ENCODE measurements at places on chromosomes 7 and 10.

- DNase-seq = no peak
Measured at GRCh38 chr10:102581401-102581800, 62.9 kb upstream of the TRIM8 start.

DNA sequence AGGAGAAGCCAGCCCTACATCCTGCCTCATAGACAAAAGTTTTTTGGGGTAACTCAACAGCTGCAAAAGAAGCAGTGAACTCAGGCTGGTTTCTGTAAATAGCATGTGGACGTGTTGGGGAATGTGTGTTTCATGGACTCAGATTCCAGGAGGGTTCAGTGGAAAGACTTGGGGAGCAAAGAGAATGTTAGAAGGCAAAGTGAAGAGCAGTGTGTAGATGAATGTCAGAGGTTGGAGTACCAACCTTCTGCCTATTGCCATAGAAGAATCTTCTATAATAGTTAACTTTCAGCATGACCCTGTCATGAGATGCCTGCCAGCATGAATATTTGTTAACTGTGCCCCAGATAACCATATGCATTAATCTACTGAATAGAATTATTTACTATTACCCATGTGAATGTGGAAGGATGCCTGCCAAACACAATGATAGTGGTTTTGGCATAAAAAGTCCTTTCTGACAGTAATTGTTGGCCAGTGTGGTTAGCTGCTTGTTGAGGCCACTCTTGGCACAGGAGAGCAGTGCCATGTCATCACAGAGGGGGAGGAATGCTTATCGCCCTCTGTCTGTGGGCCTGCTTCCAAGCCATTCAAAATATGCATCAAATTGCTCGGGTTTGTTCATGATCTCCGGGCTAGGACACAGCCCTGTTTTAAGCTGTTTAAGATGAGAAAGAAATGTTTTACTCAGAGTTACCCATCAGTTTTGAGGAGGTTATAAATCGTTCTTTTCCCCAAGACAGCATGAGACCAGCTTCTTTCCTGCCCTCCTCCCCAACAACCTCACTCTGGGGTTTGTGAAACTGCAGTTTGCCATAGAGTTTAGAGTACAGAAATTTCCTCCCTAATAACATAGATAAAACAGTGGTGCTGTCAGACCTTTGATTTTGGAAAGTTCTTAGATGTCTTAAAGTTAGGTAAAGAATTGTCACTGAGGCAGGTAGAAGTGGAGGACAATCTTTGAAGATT lies 165.3 kb downstream of the WNT2 start:
- DNase-seq = no peak

GRCh38 chr7:75599244-75599781 lies 107.2 kb downstream of the SPDYE5 start:
- DNase-seq = no peak

- no peak for DNase-seq
Measured at GRCh38 chr7:142809671-142810070, 38.9 kb downstream of the PRSS2 start.

- DNase-seq = no peak
Measured at GRCh38 chr10:20970708-20971107, 73.6 kb upstream of the NEBL start.

DNA sequence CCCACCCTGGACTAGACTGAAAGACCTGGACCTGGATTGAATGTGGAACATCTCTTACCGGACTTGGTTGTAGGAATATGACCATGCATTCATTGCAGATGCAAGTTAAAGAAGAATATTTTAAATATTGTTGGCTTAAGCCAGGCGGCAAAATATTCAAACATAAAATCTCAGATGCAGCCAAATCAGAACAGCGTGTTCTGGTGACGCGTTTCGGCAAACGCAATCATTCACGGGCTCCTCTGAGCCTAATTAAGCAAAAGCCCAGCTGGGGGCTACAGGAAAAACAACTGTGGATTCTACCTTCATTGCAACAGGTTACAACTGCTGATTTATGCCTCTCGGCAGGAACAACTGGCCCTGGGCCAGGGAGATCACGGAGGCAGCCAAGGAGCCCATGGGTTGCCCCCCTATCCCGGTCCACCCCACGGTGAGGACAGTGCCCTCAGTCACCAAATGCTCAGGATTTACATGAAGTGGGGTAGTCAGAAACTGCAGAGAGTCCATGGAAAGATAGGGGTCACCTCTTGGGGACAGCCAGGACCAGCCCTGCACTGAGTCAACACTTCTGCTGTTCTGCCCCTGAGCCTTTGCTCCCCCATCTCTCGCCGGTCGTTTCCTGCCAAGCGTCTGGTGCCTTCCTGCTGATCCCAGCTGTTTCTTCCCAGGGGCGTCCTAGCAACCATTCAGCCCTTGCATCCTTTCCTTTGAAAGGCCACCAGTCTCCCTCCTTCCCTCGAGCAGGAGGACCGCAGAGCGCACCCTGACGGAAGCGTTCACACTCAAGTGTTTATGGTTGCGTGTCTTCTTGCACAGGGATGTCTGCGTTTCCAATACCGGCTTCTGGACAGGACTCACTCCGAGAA lies 64.4 kb upstream of the SFMBT2 start:
- DNase-seq = no peak

DNA sequence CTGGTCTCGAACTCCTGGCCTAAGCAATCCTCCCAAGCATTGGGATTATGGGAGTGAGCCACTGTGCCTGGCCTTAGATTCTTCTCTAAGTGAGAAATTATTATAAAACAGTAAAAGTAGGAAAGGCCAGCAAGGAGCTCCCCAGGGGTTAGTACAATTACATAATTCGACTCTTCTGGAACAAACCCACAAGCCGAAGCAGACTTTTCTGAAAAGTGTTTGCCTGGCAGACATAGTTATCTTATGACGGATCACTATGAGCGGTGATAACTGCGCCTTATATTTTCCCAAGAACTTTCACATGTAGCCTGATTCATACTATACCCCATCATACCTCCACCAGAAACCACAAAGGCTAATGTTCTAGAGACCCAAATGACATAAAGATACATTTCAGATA lies 30.2 kb upstream of the SH3PXD2A start:
- DNase-seq = no peak

- DNase-seq = no peak
Measured at GRCh38 chr7:25122373-25122772, 2.7 kb downstream of the CYCS start.

DNA sequence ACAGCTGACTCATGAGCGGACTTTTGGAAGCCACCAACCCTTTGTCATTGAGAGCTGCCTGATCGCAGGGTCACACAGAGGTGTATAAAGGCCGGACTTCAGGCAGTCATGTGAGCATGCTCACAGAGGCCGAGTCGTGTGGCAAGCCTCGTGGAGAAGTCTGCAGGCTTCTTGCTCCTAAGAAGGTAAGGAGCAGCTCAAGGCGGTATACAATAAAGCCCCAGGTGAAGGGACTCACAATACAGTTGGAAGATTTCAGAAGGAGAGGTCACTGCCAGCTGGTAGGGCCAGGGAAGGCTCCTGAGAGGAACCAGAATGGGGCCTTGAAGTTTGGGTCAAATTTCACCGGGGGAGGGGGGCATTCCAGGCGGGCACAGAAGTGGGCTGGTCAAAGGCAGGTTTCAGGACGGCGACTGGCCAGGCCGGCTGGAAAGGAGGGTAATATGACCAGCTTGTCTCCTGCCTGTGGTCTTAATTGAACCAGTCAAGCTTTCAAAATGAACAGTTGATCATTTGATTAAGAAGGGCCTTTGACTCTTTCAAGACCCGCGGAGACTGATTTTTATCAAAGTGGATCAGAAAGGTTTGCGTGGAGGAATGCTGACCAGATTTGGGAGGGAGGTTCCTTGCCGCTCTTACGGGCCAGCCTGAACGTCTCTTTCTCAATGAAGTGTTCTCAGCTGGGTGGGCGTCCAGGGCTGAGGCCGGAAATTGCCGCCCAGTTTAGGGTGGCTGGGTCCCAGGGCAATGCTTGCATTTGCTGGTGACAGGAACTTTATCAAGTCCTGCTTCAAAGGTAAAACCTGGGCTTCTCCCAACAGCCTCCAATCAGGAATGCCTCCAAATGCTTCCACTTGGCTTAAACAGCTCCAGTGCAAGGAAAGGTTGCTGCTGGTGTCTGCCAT lies 178.6 kb downstream of the EMX2 start:
- no peak for DNase-seq

GRCh38 chr7:158985583-158985982 lies 129.2 kb downstream of the DYNC2I1 start:
- DNase-seq = no peak

DNA sequence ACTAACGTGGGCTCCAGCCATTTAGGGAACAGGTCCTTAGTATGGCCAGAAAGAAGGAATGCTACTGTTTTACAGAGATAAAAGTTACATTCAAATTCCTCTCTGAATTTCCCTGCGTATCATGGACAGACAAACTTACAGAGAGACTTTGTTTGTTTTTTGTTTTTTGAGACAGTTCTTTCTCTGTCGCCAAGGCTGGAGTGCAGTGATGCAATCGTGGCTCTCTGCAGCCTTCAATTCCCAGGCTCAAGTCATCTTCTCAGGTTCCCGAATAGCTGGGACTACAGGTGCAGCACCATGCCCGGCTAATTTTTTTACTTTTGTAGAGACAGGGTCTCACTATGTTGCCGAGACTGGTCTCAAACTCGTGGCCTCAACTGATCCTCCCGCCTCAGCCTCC lies 64.5 kb upstream of the MPP7 start:
- DNase-seq = no peak

GRCh38 chr7:127504715-127505114 lies 80.7 kb downstream of the GCC1 start:
- no peak for DNase-seq

DNA sequence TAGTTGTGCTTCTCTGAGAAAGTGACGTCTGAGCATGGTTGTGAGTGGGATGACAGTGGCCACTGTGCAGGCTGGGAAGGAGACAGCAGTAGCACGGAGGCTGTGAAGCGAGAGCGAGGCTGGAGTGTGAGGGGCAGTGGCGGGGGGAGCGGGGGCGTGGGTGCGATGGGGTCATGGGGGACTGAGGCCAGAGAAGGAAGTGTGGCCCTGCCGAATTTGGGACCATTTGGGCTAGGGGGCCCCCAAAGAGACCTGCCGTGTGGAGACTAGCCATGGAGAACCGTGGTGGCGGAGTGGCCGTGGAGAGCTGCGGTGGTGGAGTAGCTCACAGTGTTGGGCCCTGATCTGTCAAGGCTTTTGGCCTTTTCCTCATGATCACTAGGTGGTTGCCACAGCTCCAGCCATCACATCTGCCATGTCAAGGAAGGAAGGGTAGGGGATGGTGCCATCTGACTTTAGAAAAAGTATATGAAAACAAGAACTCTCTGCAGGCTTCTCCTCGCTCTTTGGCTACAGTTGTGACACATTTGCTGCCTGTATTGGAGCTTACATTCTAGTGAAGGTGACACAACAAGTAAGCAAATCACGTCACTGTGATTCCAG lies 61.4 kb downstream of the MGMT start:
- DNase-seq = no peak

- DNase-seq = no peak
Measured at GRCh38 chr10:77574438-77574837, 63.2 kb downstream of the KCNMA1 start.

GRCh38 chr10:13891128-13892000 lies 304.6 kb downstream of the PRPF18 start:
- DNase-seq = no peak

GRCh38 chr7:117066668-117067067 lies 113.4 kb downstream of the ST7 start:
- no peak for DNase-seq

DNA sequence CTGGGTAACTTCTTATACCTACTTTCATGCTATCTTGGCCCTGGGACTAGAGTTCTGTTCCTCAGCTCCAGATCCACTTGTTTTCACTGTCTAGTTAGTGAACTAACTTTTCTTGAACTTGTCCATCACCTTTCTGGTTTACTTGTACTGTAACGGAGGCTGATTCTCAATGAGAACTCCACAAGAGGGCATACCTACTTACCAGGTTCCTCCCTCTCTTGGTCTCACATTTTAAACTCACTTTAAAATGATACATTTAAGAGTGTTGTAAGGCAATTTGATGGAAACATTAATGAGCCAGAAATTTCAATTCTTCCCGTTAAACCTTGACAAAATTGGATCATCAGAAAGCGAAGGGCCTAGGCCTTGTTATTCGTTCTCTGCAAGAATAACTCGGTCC lies 111.6 kb downstream of the MAGI2 start:
- no peak for DNase-seq

DNA sequence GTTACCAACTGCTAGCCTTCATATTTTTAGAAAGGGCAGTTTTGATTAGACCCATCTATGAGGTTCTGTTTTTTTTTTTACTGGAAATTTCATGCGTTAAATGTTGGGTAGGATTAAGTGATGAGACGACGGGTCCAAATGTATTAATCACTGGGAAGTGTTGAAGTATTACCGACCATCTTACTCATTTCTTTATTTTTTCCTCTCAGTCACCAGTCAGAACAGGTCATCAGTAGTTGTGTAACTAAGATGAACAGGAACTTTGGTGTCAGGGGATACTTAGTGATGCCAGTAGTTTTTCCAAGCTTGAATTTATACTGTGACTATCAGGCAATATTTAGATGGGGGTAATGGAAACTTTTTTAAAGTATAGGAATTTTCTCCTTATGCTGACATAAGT lies 14.2 kb downstream of the TFAM start:
- DNase-seq = no peak

DNA sequence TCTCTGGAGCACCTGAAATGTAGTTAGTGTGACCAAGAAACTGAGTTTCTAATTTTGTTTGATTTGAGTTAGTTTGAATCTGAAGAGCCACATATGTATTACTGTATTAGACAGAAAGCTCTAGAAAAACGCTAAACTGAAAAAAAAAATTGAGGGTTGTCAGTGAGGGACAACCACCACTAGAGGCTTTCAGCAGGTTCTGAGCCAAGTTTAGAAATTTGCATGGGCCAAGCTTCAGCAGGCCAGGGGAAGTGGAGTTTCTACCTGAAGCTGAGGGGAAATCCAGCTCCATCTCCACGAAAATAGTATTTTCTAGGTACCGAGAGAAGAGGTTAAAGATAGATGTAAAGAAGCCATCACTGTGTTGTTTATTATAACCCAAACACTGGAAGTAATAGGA lies 77.9 kb upstream of the PLXNA4 start:
- no peak for DNase-seq

- no peak for DNase-seq
Measured at GRCh38 chr7:44163591-44163990, 22.5 kb upstream of the MYL7 start.
